ENCODE measurements at places on chromosomes 11 and 22.
A peak's percentile ranks its signal among the peaks of the same experiment; 100 is the strongest.

- DNase-seq = peak; percentile 86
- H3K27ac ChIP-seq = no peak within 1 kb of the TSS
- no peaks in the 10 kb centered on the region for H3K27me3 ChIP-seq
- H3K4me1 ChIP-seq = peaks cover 59% of the 10 kb centered on the region
- H3K36me3 ChIP-seq = no peaks in the 10 kb centered on the region
Observed at GRCh38 chr22:50474710-50475651, at the start of gene SBF1. TSS of gene SBF1 (minus strand) at chr22:50475035. CDS start at chr22:50474840, 195 bp downstream.

DNA sequence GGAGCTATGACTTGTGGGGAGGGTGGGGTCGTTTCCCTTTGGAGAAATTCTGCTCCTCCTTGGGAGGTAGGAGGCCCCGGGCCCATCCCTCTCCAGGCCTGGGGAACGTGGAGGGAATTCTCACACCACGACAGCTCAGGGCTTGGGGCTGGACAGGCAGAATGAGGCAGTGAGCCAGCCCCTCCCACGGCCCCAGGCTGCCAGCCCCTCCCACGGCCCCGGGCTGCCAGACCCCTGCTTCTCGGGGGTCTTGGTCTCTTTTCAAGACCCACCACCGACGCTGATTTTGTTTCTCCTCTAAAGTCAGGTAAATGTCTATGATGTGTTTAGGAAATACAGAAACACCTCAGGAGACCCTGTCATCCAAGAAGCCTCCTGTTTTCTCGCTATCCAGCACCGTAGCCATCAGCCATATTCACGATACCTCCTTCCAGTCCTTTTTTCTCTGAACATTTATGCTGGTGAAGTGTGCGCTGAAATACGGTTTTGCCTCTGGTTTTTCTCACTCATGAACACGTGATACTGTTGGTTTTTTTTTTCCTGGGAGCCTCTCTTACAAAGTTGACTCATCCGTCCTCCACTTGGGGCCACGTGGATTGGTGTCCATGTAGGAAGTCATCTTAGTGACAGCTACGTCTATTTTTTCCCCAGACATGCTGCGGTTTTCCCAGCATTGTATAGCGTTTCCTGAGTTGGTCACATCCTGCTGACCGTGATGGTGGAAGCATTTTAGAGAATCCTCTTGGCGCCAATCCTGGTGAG is 1219.6 kb downstream of the BRD1 start:
- no peak for DNase-seq
- H3K4me1 ChIP-seq = no peaks in the 10 kb centered on the region
- no peaks in the 10 kb centered on the region for H3K27me3 ChIP-seq
- H3K4me3 ChIP-seq = no peak overlapping the region

DNA sequence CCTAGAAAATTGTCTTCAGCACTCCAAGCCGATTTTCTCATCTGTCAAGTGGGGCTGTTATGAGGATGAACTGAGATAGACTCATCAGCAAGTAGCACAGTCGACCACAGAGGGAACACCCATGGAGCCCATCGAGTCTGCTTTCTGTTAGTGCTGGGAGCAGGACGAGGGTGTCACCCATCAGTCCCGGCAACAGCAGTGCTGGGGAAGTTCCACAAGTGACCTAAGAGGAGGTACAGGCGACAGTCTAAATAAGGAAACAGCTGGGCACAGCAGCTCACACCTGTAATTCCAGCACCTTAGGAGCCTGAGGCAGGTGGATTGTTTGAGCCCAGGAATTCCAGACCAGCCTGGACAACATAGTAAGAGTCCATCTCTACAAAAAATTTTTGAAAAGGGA is 9.7 kb downstream of the RTL6 start:
- no peak overlapping the region for H3K27ac ChIP-seq
- H3K27me3 ChIP-seq = no peaks in the 10 kb centered on the region
- peaks cover 6% of the 10 kb centered on the region for H3K4me1 ChIP-seq
- H3K4me3 ChIP-seq = no peak overlapping the region
- DNase-seq = no peak
- peaks cover 11% of the 10 kb centered on the region for H3K36me3 ChIP-seq

GRCh38 chr11:21109341-21109740 is 440.0 kb downstream of the NELL1 start:
- H3K27me3 ChIP-seq = no peaks in the 10 kb centered on the region
- no peak overlapping the region for H3K4me3 ChIP-seq
- H3K36me3 ChIP-seq = no peaks in the 10 kb centered on the region
- H3K27ac ChIP-seq = no peak overlapping the region
- no peak for DNase-seq

GRCh38 chr11:1372660-1373059 is 17.1 kb upstream of the BRSK2 start:
- no peaks in the 10 kb centered on the region for H3K36me3 ChIP-seq
- no peaks in the 10 kb centered on the region for H3K4me1 ChIP-seq
- DNase-seq = no peak
- no peak overlapping the region for H3K4me3 ChIP-seq
- H3K27ac ChIP-seq = no peak overlapping the region
- peaks cover 31% of the 10 kb centered on the region for H3K27me3 ChIP-seq

DNA sequence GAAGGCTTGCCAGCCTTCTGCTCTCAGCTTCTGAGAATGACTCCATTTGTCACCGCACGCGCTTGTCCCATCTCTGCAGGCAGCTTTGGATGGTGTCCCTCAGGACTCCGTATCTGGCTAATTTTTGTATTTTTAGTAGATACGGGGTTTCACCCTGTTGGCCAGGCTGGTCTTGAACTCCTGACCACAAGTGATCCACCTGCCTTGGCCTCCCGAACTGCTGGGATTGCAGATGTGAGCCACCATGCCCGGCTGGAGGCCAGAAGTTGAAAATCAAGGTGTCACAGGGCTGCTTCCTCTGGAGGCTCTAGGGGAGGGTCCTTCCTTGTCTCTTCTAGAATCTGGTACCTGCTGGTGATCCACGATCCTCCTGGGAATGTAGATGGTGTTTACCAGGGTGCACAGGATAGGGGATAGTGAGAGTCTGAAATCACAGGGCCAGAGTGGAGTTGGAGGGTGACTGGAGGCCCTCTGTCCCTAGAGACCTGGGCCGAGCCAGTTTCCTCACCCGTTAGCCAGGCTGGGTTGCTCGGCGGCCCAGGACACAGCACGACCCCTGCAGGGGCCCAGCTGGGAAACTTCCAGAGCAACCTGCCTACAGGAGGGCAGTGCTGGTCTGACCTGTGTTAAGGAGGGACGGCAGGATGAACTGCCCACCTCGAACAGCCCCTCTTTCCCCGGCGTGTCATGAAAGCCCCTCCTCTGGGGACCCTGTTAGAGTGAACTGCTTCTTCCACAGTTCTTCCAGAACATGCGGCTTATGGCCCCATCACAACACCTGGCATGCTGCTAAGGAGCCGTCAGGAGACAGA is 48.9 kb upstream of the SHANK2 start:
- peaks cover 53% of the 10 kb centered on the region for H3K27me3 ChIP-seq
- no peaks in the 10 kb centered on the region for H3K36me3 ChIP-seq
- DNase-seq = no peak
- no peak overlapping the region for H3K27ac ChIP-seq

- H3K27ac ChIP-seq = peak overlapping the region; percentile 78
- peaks cover 28% of the 10 kb centered on the region for H3K4me1 ChIP-seq
- DNase-seq = peak; percentile 54
- no peak overlapping the region for H3K4me3 ChIP-seq
- no peaks in the 10 kb centered on the region for H3K36me3 ChIP-seq
- H3K27me3 ChIP-seq = peaks cover 3% of the 10 kb centered on the region
Observed at GRCh38 chr11:64146036-64146955, 19.6 kb downstream of the MACROD1 start.

- H3K4me3 ChIP-seq = no peak overlapping the region
- no peak for DNase-seq
- no peaks in the 10 kb centered on the region for H3K36me3 ChIP-seq
- H3K27me3 ChIP-seq = no peaks in the 10 kb centered on the region
Observed at GRCh38 chr11:88104408-88104807, 70.8 kb downstream of the RAB38 start.

- H3K4me1 ChIP-seq = no peaks in the 10 kb centered on the region
- no peak overlapping the region for H3K27ac ChIP-seq
- no peaks in the 10 kb centered on the region for H3K36me3 ChIP-seq
- no peak overlapping the region for H3K4me3 ChIP-seq
Observed at GRCh38 chr11:99614352-99614751, 593.6 kb downstream of the CNTN5 start.

GRCh38 chr22:25134451-25134850 is 65.2 kb upstream of the CRYBB3 start:
- no peaks in the 10 kb centered on the region for H3K4me1 ChIP-seq
- H3K27ac ChIP-seq = no peak overlapping the region
- H3K4me3 ChIP-seq = no peak overlapping the region
- DNase-seq = no peak
- no peaks in the 10 kb centered on the region for H3K27me3 ChIP-seq
- H3K36me3 ChIP-seq = no peaks in the 10 kb centered on the region

DNA sequence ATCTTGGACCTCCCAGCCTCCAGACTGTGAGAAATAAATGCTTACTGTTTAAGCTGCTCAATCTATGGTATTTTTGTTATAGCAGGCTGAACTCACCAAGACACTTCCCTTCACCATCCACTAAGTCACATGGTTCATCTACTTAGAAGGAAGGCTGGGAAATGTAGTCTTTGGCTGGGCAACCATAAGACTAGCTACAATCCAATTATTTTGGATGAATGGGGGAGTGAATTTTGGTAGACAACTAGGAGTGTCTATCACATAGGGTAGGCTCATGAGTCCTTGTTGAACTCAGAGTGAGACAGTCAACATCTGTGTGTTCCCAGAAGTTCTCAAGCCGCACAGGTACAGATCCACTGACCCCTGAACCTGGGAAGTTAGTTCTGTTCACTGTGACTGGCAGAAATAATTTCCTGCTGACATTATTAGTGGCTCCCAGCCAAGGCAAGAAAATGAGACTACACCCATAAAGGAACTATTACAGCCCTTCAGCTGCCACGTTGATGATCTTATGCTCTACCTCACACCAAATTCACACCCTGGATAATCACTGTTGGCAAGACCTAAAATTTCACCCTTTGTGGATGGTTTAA is 3.1 kb upstream of the SLC35C1 start:
- no peaks in the 10 kb centered on the region for H3K36me3 ChIP-seq
- H3K27ac ChIP-seq = no peak overlapping the region
- peak overlapping the region; percentile 27 for H3K4me3 ChIP-seq
- DNase-seq = no peak

- H3K4me3 ChIP-seq = peak overlapping the region; percentile 91
- no peaks in the 10 kb centered on the region for H3K36me3 ChIP-seq
- peak overlapping the region; percentile 91 for H3K27ac ChIP-seq
- H3K4me1 ChIP-seq = peaks cover 24% of the 10 kb centered on the region
- DNase-seq = peak; percentile 29
- H3K27me3 ChIP-seq = no peaks in the 10 kb centered on the region
Observed at GRCh38 chr11:66465373-66466224, 1.1 kb upstream of the PELI3 start.

GRCh38 chr11:128708660-128709059 is 14.8 kb downstream of the FLI1 start:
- peaks cover 96% of the 10 kb centered on the region for H3K4me1 ChIP-seq
- H3K36me3 ChIP-seq = no peaks in the 10 kb centered on the region
- no peak for DNase-seq
- H3K27ac ChIP-seq = no peak overlapping the region

- no peak overlapping the region for H3K27ac ChIP-seq
- peaks cover 9% of the 10 kb centered on the region for H3K27me3 ChIP-seq
- no peaks in the 10 kb centered on the region for H3K36me3 ChIP-seq
- H3K4me3 ChIP-seq = no peak overlapping the region
Observed at GRCh38 chr11:81647374-81647773, 1086.3 kb downstream of the FAM181B start.

GRCh38 chr11:1640076-1640946 is 10.7 kb downstream of the KRTAP5-5 start:
- H3K27me3 ChIP-seq = peaks cover 65% of the 10 kb centered on the region
- no peak overlapping the region for H3K27ac ChIP-seq
- H3K36me3 ChIP-seq = no peaks in the 10 kb centered on the region
- DNase-seq = no peak

DNA sequence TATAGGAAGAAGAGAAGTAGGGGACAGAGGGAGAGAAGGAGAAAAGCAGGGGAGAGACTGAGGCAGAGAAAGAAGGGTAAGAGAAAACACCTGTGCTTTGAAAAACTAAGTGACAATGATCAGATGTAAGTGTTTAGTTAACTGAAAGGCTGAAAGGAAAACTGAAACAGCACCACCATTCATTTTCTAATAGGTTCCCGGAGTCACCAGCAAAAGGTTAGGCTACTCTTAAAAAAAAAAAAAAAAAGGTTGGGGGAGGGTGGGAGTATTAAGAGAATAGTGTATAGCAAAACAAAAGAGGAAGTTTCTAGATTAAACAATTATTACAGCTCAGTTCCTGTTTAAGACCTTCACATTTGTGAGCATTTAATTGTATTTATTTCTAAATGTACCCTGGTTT is 113.8 kb downstream of the CADM1 start:
- no peaks in the 10 kb centered on the region for H3K27me3 ChIP-seq
- H3K27ac ChIP-seq = no peak overlapping the region
- no peaks in the 10 kb centered on the region for H3K36me3 ChIP-seq
- peaks cover 1% of the 10 kb centered on the region for H3K4me1 ChIP-seq
- DNase-seq = no peak

DNA sequence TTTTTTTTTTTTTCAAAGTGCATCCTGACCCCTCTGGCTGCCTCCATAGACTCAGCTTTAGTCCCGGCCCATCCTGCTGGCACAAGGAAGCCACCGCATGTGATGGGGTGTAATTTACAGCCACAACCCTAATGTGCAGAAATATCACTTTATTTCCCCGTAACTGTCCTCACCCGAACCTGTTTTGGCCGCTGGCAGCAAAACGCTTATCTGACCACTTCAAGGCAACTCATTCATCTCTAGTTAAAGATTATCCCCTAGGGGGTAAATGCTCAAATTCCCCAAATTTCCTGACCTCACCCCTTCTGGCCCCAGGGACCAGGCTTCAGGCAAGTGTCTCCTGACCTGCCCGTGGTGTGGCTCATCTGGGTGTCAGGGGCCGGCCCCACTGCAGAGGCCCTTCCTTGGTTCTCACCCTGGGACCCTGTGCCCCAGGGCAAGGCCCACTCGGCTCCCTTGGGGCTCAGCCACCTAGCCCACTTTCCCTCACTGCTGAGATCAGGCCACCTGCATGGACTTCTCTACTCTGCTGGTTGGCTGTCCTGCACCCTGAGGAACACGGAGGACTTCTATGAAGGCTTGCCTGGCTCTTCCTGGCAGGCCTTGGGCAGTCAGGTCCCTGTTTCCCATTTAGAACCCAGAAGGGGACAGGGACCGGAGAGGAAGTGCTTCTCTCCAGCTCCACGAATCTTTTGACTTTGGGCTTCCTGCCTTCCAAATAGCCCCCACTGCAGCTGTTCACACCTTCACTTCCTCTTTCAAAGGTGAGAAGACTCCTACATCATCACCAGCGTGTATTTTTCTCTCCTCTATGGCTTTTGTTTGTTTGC is 53.3 kb downstream of the WNT11 start:
- H3K27me3 ChIP-seq = peaks cover 16% of the 10 kb centered on the region
- no peaks in the 10 kb centered on the region for H3K36me3 ChIP-seq
- H3K4me3 ChIP-seq = peak overlapping the region; percentile 89
- peak; percentile 48 for DNase-seq
- H3K27ac ChIP-seq = peak overlapping the region; percentile 4
- peaks cover 28% of the 10 kb centered on the region for H3K4me1 ChIP-seq

GRCh38 chr11:86578727-86579405 is 93.5 kb downstream of the ME3 start:
- peak overlapping the region; percentile 48 for H3K27ac ChIP-seq
- no peaks in the 10 kb centered on the region for H3K36me3 ChIP-seq

GRCh38 chr11:8149726-8150125 is 19.1 kb downstream of the RIC3 start:
- no peak for DNase-seq
- no peak overlapping the region for H3K27ac ChIP-seq
- H3K36me3 ChIP-seq = peaks cover 17% of the 10 kb centered on the region
- H3K4me3 ChIP-seq = no peak overlapping the region
- peaks cover 11% of the 10 kb centered on the region for H3K4me1 ChIP-seq
